ENCODE measurements at places on chromosomes 1 and 21.

DNA sequence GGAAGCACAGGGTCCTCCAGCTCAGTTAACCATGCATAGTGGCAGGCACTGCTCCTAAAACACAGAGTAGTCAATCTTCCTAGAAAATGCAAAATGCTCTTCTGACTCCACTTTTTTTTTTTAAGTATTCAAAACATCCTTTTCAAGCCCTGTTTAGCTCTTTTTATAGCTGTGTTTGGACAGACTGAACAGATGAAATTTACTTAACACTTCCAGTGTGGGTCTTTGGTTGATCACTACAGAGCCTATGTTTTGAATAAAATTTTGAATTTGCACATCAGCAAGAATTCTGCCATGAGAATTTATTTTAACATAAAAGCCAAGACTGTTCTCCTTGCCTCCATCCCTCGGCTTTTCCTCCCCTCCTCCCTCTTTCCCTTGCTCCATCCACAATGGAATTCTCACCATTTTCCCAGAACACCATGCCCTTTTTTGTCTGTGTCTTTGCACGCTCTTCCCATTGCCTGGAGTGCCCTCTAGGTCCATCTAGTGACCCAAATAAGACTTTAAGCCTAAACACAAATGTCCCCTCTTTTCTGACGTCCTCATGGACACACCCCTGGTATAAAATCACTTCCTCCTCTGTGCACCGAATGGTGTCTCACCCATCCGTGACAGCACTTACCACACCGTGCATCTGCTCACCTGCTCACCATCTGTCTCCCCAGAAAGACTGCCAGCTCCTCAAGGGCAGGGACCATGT is 24.0 kb upstream of the CPT2 start:
- no peak for DNase-seq

DNA sequence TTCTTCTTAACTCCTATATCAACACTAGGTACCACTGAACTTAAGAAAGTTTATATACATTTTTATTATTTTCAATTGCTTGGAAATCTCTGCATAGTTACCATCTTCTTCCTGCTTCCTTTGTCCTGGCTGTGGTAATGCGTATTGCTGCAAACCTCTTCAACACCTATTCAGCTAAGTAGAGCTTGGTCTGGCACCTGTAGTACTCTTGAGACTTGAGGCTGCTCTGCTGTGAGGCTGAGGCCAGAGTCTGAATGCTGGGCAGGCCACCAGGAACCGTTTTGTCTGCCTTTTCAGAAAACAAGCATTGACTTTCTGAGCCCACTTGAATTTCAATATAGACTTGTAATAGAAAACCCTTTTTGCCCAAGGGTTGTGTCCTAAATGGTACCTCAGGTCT is 52.0 kb upstream of the RGS2 start:
- no peak for DNase-seq

DNA sequence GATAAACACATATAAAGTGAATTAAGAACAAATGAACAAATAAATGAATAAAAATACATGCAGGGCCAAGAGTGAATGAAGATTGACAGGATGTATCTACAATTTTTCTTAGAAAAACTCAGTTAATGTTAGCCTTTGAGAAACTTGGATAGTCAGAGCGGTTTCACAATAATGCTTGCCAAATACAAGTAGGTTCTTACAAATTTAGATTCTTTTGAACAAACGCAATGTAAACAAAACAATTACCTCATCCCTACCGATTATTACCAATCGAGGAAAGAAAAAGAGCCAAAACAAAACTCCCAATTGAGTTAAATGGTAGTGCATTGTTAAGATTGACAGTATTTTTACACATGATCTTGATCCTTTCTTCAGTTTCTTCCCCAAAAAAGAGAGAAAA is 176.9 kb upstream of the DEPDC1 start:
- no peak for DNase-seq

DNA sequence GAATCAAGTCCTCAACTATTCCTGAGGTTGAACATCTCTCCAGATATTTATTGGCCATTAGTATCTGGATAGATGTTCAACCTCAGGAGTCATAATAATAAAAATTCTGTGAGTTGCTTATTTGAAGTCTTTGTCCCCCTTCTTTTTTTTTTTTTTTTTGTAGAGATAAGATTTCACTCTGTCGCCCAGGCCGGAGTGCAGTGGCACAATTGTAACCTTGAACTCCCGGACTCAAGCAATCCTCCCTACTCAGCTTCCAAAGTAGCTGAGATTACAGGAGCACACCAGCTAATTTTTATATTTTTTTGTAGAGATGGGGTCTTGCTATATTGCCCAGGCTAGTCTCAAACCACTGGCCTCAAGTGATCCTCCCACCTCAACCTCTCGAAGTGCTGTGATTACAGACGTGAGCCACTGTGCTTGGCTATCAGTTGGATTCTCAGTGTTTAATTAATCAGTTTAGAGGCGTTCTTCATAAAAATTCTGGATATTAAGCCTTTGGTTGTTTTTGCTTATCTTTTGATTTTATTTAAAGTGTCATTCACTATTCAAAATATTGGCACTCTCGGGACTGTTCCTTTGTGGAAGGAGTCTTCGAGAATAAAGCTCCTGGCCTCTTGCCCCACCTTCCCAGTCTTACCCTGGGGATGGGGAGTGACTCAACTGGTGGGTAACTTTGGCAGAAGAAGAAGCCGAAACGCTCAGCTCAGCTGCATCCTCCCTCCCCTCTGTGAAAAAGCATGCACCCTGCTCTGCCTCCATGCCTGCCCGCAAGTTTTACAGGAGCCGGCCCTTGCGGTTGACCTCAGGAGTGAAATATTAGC is 11.2 kb upstream of the HYI start:
- no peak for DNase-seq

- DNase-seq: no peak
Observed at GRCh38 chr1:19390166-19390850, 78.2 kb downstream of the SLC66A1 start.

DNA sequence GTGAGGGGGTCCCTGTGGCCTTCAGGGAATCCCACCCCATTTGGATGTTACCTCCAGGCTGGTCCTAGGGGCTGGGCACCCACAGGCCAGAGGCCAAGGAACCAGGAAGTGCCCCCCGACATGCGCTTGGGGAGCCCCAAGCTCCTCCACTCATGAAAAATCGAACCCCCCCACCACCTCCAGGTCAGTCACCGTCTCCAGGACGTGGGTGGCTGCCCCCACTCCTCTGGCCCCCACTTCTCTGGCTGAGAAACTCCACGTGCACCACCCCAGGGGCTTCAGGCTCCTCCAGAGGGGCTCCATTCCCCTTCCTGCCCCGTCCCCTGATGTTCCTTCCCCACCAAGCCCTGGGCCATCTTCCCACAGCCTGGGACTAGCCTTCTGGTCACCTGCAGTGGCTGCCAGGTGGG is 30.5 kb upstream of the POFUT2 start:
- DNase-seq: no peak

- no peak for DNase-seq
Observed at GRCh38 chr1:188551176-188551575, 1722.4 kb downstream of the PLA2G4A start.

- DNase-seq: no peak
Observed at GRCh38 chr1:55055084-55055882, 15.9 kb downstream of the PCSK9 start.

- no peak for DNase-seq
Observed at GRCh38 chr1:159653201-159653600, 61.2 kb downstream of the CRP start.

DNA sequence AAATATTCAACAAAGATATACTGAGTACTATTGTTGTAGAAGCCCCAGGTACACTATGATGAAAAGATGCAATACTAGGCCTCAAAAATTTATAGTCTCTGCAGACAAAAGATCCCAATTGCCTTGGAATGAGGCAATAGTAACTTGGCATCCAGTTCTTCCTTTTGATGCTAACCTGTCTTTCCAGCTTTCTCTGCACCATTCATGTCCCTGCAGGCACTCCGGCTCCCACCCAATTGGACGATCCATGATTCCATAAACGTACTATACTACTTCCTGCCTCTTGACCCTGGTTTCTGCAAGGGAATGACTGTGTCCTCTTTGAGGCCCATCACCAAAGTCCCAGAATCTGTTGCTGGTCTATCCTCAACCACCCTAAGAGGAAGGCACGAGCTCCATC is 8.0 kb upstream of the TAGLN2 start:
- no peak for DNase-seq

- no peak for DNase-seq
Observed at GRCh38 chr1:145710291-145711027, 3.3 kb upstream of the PDZK1 start.

- DNase-seq: no peak
Observed at GRCh38 chr1:223731133-223731770, 18.9 kb downstream of the CAPN2 start.

DNA sequence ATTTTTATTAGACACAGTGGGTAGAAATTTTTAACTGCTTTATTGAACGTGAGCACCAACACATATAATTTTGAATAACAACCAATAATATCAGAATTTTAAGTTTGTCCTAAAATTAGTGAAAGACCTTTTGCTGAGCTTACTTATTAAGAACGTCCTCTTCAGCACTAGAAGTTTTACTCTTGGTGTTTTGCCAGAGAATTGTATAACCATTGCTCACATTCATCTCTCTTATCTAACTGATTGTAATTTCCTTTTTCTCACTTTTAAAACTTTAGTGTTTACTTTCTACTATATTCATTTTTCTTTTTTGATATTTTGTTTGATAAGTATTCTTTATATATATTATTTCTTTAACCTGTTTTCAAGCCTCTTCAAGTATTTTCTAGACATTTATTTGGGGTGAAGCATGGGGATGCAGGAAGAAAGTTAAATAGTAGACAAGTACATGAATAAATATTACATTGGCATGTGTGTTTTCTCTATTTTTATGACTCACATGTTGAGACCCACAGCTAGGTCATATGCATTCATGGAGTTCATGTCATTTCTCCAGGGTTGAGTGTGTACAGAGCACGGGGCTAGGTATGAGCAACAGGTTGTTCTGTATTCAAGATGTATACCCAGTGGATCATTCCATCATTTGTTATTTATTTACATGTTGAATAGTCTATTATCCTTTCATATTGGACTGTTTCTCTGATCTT is 90.6 kb downstream of the ATP6V1G3 start:
- DNase-seq: no peak

GRCh38 chr21:45177039-45177438 is 102.7 kb downstream of the ADARB1 start:
- no peak for DNase-seq

DNA sequence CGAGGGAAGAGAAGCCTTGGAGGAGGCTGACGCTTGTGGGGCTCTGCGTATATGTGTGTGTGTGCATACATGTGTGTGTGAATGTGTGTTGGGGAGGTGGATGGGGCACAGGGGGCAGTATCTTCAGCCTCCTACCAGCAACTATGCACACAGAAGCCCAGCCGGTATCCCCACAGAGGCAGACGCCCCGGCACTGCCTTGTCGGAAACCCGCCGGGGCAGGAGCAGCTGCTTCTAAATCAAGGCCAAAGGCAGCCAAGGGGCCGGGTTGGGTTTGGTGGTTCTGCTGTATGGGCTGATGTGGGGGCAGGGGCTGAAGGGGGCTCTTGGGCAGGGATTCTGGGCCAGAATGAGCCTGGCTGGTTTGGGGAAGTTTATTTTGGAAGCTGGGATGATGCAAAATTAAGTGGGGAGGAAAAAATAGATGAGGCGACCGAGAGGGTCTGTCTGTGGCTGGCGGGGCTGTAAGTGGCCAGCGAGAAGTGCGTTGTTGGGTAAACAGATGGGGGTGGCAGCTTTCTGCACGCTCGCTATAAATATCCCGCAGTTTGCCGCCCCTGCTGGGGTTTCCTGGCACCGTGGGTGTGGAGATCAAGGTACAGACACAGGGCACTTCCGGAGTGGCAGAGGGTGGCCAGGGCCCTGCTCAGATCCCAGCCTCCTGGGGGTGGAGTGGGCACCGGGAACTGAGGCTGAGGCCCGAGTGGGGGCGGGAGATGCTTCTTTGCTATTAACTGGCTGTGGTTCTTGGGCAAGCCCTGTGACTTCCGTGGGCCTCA is 11.0 kb upstream of the WNT4 start:
- DNase-seq: no peak

DNA sequence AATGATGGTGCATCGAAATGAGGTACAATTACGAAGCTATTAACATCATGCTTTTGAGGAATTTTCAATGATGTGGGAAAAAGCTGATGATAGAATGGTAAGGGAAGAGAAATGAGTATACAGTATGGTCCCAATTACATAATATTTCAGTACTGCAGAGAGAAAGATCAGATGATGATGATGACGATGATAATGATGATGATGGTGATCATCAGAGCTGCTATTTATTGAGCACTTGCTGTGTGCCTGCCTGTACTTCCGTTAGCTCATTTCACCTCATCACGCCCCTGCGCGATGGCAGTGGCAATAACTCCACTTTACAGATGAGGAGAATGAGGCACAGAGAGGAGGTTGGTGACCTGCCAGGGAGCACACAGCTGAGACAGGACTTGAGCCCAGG is 620.8 kb downstream of the MATN1 start:
- no peak for DNase-seq

DNA sequence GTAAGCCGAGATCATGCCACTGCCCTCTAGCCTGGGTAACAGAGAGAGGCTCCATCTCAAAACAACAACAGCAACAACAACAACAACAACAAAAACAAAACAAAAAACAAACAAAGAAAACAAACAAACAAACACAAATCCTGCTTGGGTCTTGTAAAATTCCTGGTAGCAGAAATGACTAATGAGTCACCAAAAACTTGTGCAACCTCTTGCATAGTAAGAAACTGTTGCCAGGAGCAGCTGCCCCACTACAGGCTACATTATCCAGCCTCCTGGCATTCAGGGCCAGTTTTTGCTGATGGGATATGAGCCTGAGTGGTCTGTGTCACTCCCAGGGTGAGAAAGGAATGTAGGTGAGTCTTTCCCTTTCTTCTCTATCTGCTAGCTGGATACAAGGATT is 245.4 kb downstream of the TNR start:
- DNase-seq: no peak

- DNase-seq: no peak
Observed at GRCh38 chr21:37087188-37087587, 14.1 kb downstream of the TTC3 start.

GRCh38 chr1:192270398-192270797 is 46.4 kb upstream of the RGS21 start:
- no peak for DNase-seq

DNA sequence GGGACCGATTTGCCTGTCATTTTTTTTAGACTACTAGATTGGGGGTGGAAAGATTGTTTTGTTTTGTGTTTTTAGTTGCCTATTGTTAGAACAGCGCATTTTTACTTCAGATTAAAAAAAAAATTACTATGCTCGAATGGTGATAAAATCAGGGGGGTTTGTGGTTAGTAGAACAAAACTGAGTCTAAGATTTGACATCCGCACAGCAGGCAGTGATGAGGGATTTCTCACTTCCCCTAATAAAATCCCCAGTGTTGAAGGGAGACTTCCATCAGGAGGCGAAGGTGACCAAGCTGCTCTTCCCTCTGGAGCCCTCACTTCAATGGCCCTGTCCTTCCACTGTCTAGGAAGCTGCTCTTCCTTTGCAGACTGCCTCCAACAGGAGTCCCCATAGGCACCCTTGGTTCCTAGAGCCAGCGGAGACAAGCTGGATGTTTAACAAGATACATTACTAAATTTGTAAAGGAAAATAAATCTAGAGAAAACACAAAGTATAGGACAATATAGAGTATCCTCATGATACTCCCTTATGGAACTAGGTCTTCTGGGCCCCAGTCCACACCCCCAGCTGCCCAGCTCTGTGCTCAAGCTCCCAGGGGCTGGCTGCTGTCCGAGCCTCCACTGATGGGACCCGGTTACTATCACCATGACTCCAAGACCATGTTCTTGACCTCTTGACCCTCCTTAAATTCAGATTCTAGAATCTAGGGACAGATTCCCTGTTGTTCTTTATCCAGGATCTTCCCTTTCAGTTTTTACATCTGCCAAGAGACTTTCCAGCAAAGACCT is 31.0 kb downstream of the TENT5C start:
- no peak for DNase-seq

Measured in stimulated activated CD4-positive, alpha-beta T cell treated with anti-CD3 and anti-CD28 coated beads, TNF-alpha, amount 100 ng/mL, for 4 hours (primary cell).